Fibroblast of the aortic adventitia (primary cell): ENCODE measurements at places on chromosomes 2 and 18.

- no peak for DNase-seq
Observed at GRCh38 chr2:156181208-156181607, 151.3 kb downstream of the NR4A2 start.

DNA sequence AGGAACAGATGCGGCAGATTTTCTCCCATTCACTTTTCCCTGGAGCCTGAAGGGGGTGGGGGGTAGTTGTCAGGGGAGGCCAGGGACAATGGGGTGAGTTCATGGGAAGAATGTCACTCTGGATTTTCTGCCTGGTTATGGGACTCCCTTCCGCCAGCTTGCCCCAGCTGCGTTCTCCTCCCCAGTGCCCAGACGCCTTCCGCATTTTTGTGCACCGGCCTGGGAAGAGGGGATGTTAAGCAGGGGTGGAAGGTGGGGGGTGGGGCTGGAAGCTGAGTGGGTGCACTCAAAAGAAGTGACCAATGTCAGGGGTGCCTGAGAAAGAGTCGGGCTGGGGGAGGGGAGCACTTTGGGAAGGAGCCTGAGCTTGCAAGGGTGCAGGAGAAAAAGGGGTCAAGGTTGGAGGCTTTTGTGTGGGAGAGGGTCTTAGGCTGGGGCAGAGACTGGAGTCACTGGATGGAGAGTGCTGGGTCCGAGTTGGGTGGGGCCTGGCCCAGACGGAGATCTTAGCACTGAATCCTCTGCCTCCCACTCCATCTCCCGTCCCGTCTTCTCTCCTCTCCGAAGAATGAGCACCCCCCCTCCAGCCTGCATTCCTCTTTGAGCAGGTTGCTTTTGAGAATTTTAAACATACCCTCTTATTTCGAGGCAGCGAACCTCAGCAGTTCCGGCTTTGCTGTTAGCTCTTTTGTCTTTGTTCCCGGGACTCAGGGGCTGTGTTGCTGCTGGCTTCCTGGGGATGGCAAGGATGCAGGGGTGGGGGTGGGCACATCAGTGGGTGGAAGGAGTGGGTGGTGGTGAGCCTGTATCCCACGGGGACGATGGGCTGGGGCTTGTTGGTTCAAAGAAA lies 2.7 kb downstream of the IGFBP2 start:
- no peak for DNase-seq

- peak; percentile 8 for DNase-seq
Observed at GRCh38 chr2:137939026-137939425, 25.2 kb upstream of the HNMT start.

DNA sequence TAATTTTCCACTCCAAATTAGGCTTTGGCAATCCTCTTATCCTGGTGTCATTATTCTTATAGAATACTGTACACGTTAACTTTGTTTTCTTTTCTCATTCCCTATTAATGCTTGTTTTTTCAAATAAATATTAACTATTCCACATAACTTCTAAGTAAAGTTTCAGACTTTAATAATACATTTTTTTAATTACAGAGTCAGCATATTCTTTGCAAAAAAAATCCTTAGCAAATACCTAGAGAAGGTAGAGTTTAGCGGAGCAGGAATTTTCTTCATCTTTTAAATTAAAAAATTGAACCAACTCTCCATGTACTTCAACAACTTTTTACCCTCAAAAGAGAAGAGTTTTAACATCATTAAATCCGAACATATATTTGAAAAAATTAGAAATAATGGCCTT lies 45.2 kb downstream of the RPRM start:
- no peak for DNase-seq
